Left lung (tissue), 14 donors: ENCODE measurements at places on chromosomes 2 and 18. TPM values are rescaled to one million over a fixed set of nuclear protein-coding genes. Genes with fewer than 3 reads are reported as not detected.

Gene ATOH8
- total RNA-seq, result 27.1 TPM

Gene LIPT1
- total RNA-seq, result 5.6 TPM

Gene TLX2
- not detected for total RNA-seq

Gene ARHGAP25
- total RNA-seq, result 16.5 TPM

- no peak for DNase-seq
- no peaks in the 10 kb centered on the region for H3K36me3 ChIP-seq
- no peaks in the 10 kb centered on the region for H3K27me3 ChIP-seq
- H3K4me1 ChIP-seq, result peaks cover 18% of the 10 kb centered on the region
- H3K4me3 ChIP-seq, result no peak overlapping the region
These were observed 12.1 kb downstream of the IMPA2 start for GRCh38 chr18:11993264-11993916.

DNA sequence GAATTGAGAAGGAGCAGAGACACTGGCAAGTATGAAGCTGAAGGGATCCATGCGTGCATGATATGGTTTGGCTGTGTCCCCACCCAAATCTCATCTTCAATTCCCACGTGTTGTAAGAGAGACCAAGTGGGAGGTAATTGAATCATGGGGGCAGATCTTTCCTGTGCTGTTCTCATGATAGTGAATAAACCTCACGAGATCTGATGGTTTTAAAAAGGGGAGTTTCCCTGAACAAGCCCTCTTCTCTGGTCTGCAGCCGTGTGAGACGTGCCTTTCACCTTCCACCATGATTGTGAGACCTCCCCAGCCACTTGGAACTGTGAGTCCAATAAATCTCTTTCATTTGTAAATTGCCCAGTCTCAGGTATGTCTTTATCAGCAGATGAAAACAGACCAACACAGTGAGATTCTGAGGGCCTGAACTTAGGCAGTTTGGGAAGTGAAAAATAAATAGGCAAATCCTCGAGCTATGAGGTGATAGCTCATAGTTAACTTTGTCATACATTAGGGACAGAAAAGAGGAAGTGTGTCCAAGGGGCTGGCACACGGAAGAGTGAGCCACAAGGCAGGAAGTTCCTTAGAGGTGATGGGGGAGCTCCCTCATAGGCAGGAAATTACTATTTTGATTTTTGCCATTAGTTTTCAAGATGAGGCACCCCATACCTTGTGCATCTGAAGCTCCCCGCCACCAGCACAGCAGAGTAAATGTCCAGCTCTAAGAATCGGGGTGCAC is 658.8 kb upstream of the ID2 start:
- no peaks in the 10 kb centered on the region for H3K36me3 ChIP-seq
- H3K27ac ChIP-seq, result no peak overlapping the region
- no peak overlapping the region for H3K4me3 ChIP-seq
- peak; percentile 45 for DNase-seq
- no peaks in the 10 kb centered on the region for H3K27me3 ChIP-seq

GRCh38 chr2:215882689-215883088 is 130.7 kb downstream of the MREG start:
- H3K4me1 ChIP-seq, result no peaks in the 10 kb centered on the region
- H3K27me3 ChIP-seq, result no peaks in the 10 kb centered on the region
- H3K27ac ChIP-seq, result no peak overlapping the region
- no peaks in the 10 kb centered on the region for H3K36me3 ChIP-seq
- no peak for DNase-seq

DNA sequence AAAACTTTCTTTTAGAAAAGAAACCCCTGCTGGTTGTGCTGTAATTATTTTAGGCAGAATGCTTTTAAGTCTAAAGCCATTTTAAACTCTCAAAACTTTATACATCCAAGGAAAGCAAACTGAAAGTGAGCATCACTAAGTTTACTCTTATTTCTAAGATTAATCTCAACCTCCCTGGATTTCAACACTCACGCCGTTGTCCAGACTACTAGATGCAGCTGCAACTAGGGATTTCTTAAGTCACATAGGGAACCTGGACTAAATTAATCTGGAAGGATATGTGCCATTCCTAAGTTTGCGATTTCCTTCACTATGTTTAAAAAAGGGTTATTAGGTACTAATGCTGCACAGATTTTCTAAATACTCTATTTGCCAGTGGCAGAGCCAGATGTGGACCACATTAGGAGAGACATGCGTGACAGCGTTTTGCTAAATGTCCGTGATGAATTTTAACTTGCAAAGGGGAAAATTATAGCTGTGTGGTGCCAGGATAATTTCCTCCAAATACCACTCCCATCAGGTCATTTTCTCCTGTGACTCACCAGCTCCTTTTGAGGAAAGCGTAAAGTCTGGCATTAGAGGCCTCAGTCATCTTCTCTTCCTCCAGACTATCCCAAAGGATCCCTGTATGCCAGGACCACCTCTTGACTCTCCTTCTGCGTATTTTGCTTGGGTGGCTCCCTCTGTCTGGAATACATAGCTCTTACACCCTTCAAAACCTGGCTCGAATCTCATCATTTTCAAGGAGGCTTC is 143.7 kb downstream of the ATL2 start:
- no peaks in the 10 kb centered on the region for H3K4me1 ChIP-seq
- H3K4me3 ChIP-seq, result no peak overlapping the region
- H3K27ac ChIP-seq, result no peak overlapping the region
- no peaks in the 10 kb centered on the region for H3K36me3 ChIP-seq
- no peaks in the 10 kb centered on the region for H3K27me3 ChIP-seq
- no peak for DNase-seq

GRCh38 chr2:222302178-222303018 is 3.6 kb upstream of the PAX3 start:
- H3K4me3 ChIP-seq, result no peak overlapping the region
- no peak overlapping the region for H3K27ac ChIP-seq
- no peak for DNase-seq
- peaks cover 100% of the 10 kb centered on the region for H3K27me3 ChIP-seq
- no peaks in the 10 kb centered on the region for H3K36me3 ChIP-seq
- H3K4me1 ChIP-seq, result peaks cover 50% of the 10 kb centered on the region

GRCh38 chr2:233426619-233427342 is 72.5 kb downstream of the DGKD start:
- H3K27me3 ChIP-seq, result no peaks in the 10 kb centered on the region
- no peak for DNase-seq
- no peak overlapping the region for H3K4me3 ChIP-seq
- no peak overlapping the region for H3K27ac ChIP-seq

- H3K4me3 ChIP-seq, result no peak overlapping the region
- H3K27ac ChIP-seq, result no peak overlapping the region
- H3K27me3 ChIP-seq, result no peaks in the 10 kb centered on the region
- H3K36me3 ChIP-seq, result no peaks in the 10 kb centered on the region
- no peaks in the 10 kb centered on the region for H3K4me1 ChIP-seq
These were observed 551.8 kb upstream of the SOX11 start for GRCh38 chr2:5140347-5140746.

DNA sequence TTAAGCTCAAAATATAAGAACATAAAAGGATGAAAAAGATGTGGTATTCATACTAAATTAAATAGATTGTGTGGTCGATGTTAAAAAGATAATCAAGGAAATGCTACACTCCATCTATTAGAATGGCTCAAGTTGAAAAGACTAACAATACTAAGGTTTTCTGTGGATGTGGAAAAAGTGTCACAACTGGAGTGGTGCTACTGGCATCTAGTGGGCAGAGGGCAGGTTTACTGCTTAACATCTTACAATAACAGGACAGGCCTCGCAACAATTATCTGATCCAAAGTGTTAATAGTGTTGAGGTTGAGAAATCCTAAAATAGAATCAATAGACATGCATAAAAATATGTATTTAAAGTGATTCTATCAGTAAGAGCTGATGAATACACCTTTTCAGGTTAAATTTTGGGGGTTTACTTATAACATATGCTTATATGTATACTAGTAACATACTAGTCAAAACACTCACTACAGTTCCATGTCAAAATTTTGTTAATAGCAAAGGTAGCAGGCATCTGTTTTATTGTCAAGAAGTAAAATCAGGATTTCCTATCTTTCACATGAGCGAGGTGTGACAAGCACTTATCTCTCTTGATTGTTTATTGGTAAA is 91.5 kb upstream of the TMEFF2 start:
- no peaks in the 10 kb centered on the region for H3K36me3 ChIP-seq
- H3K4me1 ChIP-seq, result no peaks in the 10 kb centered on the region
- no peak overlapping the region for H3K4me3 ChIP-seq

DNA sequence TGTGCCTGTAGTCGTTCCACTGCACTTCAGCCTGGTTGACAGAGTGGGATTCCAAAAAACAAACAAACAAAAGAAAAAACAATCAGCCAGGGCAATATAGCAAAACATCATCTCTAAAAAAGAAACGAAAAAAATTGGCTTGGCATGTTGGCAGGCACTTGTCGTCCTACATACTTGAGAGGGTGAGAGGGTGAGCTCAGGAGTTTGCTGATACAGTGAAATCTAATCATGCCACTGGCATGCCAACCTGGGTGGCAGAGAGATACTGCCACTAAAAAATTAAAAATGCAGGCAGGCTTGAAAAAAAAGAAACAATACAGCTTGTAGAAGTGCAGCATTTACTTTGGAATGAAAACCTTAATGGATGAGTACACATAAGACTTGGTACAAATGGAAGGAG is 282.9 kb upstream of the RGPD4 start:
- no peak overlapping the region for H3K27ac ChIP-seq
- no peaks in the 10 kb centered on the region for H3K27me3 ChIP-seq
- no peaks in the 10 kb centered on the region for H3K36me3 ChIP-seq
- no peak overlapping the region for H3K4me3 ChIP-seq

GRCh38 chr2:235601960-235602704 is 108.3 kb downstream of the AGAP1 start:
- no peaks in the 10 kb centered on the region for H3K27me3 ChIP-seq
- H3K36me3 ChIP-seq, result no peaks in the 10 kb centered on the region
- no peak overlapping the region for H3K4me3 ChIP-seq
- no peak overlapping the region for H3K27ac ChIP-seq
- H3K4me1 ChIP-seq, result no peaks in the 10 kb centered on the region

DNA sequence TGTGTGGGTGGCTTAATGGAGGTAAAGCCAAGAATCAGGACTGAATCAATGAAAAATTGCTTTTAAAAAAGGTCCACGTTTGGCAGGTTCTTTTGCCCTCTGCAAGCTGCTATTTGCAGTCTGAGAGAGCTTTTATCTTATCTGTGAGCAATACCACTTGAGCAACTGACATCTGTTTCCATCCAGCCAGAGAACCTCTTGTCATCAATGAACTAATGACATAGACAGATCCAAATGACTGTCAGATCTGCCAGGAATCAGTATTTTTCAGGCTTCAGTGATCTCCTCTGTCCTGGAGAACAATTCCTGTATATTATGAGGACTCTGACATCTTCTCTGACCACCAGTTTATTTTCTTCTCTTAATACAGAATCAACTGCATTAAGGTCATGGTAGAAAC is 608.1 kb downstream of the LRP1B start:
- DNase-seq, result no peak
- H3K36me3 ChIP-seq, result no peaks in the 10 kb centered on the region
- no peak overlapping the region for H3K4me3 ChIP-seq
- no peaks in the 10 kb centered on the region for H3K4me1 ChIP-seq

DNA sequence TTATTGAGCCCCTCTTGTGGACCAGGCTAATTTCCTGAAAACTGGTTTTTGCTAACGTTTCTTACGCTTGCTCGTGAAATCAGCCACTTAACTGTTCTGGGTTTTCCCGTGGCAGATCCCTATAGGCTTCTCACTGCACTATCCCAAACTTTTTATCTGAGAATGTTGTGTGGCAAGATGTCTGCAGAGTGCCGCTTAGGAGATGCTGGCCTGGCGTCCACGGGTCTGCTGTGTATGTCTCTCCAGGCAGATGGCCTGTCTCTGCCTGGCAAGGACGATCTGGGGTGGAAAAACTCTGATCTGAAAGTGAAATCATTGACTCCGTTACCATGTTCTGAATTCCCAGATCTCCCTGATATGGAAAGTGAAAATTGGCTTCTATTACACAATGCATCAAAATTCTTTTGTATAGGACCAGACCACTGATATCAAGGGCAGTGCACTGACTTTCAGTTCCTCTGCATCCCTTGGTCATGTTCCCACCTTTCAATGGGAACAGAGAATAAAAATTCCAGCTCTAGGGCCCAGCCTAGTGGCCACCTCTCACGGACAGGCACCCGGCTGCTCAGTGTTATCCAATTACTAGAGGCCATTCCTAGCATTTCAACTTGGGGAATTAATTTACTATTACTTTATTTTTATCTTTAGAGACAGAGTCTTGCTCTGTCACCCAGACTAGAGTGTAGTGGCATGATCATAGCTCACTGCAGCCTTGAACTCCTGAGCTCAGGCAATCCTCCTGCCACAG is 154.6 kb downstream of the ACOXL start:
- DNase-seq, result no peak
- H3K27ac ChIP-seq, result no peak overlapping the region
- H3K4me3 ChIP-seq, result no peak overlapping the region
- H3K36me3 ChIP-seq, result no peaks in the 10 kb centered on the region

DNA sequence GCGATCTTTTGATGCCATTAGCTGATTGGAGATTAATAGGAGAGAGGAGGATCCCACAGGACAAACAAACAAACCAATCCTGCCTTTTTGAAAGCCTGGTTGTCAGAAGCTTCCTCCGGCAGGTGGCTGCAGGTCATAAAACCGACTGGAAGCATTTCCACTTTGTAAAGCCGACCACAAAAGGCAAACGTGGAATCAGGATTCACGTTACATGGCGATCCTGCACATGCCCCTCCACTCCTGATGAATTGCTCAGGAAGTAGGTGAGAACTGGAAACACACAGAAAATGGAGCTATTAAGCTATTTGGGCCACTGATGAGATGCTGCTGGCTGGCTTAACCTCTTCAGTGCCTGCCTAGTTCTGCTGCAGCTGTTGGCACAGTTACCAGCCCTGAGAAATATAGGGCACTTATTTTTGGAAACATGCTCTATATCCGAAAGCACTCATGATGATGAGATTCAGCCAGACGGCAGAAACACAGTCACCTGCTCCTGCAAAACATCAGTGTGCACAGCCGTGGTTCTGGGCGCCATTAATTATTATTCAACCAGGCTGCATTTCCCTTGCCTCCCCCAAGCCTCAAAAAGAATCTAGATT is 110.3 kb upstream of the ST6GAL2 start:
- no peaks in the 10 kb centered on the region for H3K36me3 ChIP-seq
- H3K4me1 ChIP-seq, result no peaks in the 10 kb centered on the region
- no peaks in the 10 kb centered on the region for H3K27me3 ChIP-seq

DNA sequence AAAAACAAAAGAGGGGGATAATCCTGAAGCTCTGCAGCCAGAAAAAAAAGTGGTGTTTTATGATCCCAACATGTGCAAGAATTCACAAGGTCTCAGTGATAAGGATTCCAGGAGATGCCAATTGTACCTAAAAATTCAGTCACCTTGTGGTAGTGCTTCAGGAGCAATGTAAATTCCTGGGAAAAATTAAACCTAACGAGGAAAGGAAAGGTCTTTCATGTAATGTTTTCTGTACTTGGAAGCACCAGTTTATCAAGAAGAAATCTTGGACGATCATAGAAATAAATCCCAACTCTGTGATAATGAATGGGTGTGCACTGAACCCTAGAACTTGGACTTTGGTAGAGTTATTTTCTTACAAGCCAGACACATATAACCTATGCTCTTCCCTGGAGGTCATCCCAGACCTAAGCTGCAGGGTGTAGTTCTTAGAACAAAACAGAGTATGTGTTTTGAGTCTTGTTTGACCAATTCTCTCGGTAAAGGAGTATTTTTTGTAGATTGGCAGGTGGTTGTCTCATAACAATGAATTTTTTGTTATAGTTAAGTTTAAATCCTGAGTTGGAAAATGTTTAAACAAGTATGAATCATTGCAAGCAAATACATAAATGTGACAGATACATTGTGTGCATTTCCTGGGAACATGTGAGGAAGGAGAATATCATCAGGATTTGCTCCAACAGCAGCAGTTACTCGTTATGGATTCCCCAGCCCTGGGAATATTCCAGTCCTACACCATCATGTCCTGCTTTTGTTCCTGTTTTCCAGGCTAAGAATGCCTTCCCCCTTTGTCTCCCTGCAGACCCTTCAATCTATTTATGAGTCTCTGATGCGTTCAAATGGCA is 224.6 kb downstream of the NAPG start:
- peaks cover 7% of the 10 kb centered on the region for H3K27me3 ChIP-seq
- H3K27ac ChIP-seq, result no peak overlapping the region
- H3K4me3 ChIP-seq, result no peak overlapping the region
- no peaks in the 10 kb centered on the region for H3K36me3 ChIP-seq
- no peaks in the 10 kb centered on the region for H3K4me1 ChIP-seq
